Suprapubic skin (tissue), 4 donors: ENCODE measurements at places on chromosomes 3 and 15. TPM values are rescaled to one million over a fixed set of nuclear protein-coding genes. Genes with fewer than 3 reads are reported as not detected.
A peak's percentile ranks its signal among the peaks of the same experiment; 100 is the strongest.

The GCNT3 gene
- total RNA-seq: 0.23 TPM

The REC114 gene
- not detected for total RNA-seq

The SPTSSB gene
- 50.2 TPM for total RNA-seq

The RFC4 gene
- total RNA-seq: 14.9 TPM

DNA sequence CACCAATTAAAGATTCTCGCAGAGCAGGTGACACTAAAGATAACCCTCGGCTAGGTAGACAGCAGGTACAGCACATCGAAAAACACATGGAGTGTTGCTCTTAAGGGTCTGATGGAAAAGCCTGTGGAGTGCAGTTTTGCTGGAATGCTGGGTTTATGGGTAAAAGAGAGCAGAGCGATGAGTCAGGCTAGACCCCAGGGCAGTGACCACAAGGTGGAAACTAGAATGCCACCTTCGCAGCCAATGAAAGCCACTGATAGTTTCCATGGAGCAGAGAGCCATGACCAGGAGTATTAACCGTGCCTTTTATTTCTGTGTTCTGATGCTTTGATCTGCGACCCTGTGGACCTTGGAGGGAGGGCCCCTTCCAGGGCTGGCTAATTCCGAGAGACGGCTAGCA lies 149.8 kb downstream of the GABRB3 start:
- DNase-seq: no peak

- DNase-seq: no peak
Observed at GRCh38 chr3:188440340-188440972, 286.5 kb downstream of the LPP start.

GRCh38 chr3:197507081-197507480 lies 48.7 kb downstream of the BDH1 start:
- DNase-seq: no peak

GRCh38 chr3:72344236-72344635 lies 504.0 kb downstream of the SHQ1 start:
- DNase-seq: no peak

DNA sequence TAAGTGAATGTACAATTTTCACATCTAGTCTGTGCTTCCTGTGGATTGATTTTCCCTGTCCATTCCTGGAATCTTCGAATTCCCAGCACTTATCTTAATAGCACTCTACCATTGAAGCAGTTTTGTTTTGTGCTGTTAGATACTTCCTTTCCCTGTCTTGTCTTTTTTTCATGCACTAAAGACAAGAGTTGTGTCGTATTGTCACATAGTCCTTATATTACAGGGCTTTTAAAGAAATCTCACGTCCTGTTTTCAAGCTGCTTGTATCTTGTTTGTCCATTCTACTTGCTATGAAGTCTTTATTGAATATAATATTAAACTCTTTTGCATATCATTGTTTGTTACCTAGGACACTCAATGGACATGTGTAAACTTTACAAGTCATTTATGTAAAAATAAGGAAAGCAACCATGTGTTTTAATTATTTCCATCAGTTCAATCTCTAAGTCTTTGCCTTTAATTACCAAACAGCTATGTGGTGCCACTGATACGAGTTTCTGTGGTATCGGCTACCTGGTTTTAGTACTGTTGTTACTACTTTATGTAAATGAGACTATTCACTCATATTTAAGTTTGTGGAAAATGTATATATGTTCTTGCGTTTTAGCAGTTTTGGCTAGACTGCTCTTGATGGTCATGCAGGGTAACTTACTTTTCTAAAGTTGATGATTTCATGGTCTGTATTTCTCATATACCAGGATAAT lies 10.3 kb downstream of the PIK3CA start:
- no peak for DNase-seq

GRCh38 chr15:81419332-81419943 lies 45.4 kb upstream of the TMC3 start:
- DNase-seq: no peak

- DNase-seq: no peak
Observed at GRCh38 chr3:150015901-150016300, 45.2 kb upstream of the PFN2 start.

DNA sequence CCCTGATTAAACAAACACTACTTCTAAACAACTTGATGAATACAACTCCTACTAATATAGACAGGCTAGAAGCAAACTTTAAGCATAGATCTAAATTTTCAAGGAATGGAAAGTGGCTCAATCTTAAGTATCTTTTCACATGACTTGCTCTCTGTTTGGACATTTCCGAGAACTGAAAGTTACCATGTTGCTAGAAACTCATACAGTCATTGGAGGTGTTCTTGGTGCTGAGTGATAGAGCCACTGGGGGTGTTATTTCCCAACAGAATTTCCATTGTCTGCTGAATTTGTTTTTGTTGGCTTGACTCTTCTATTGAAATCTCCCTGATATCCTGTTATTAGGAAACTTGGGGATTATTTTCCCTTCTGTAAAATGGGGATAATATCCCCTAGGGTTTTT lies 264.5 kb upstream of the RASGRP1 start:
- no peak for DNase-seq

GRCh38 chr3:12574661-12575060 lies 17.8 kb downstream of the MKRN2 start:
- DNase-seq: no peak

- DNase-seq: no peak
Observed at GRCh38 chr3:127691974-127692373, 19.2 kb downstream of the ABTB1 start.

DNA sequence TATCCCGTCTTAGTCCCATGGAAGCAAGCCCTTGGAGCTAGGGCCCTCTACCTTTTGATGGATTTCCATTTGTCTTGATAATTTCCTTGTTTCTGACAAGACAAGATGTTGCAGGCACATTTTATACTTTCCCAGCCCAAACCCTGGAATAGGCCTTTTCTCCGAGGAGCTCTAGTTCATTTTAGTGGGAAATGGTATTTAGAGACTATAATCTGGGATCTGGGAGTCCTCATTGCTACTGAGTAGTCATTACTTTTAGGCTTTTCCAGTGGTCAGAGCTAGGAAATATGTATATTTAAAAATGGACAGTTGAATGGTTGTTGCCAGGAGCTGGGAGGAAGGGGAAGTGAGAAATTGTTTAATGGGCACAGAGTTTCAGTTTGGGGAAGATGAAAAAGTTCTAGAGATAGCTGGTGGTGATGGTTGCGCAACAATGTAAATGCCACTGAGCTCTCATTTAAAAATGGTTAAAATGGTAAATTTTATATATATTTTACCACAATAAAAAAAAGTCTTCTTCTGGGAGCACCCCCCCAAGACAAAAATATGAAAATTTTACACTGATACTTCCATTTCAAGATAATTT lies 31.6 kb downstream of the MLH1 start:
- no peak for DNase-seq

DNA sequence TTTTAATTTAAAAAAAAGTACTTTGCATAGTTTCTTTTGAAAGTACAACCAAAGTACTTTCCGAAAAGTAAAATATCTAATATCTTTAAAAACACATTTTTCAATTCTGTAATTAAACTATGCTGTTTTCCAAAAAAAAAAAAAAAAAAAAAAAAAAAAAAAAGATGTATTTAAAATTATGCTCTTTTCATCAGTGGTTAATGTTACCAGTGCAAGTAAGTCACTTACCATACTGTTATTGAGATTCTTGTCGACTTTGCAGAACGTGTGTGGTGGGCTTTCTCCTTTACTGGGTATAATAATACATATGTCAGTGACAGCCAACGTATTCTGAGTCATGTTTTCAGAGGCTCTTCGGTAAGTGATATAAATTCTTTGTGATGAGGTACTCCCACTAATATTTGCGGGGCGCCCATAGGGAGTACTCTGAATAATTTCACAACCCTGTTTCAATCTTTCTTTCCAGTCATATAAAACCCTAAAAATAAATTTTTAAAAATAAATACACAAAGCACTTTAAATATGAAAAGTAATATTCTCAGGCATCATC lies 39.9 kb downstream of the DENND4A start:
- DNase-seq: no peak

DNA sequence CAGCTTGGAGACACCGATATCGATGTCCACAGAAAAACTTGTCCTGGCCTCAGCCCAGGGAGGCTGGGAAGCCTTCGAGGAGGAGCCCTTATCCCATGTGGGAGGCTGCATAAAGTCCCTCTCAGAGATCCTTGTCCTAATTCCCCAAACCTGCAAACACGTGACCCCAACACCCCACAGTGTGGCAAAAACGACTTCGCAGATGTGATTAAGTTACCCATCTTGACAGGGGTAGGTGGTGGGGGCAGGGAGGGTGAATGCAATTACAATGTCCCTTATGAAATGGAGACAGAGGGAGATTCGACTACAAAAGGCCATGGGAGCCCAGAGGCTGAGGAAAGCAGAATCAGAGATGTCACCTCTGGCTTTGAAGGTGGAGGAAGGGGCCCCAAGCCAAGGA lies 2.3 kb upstream of the TLR9 start:
- DNase-seq: no peak

GRCh38 chr15:60375306-60375705 lies 22.5 kb downstream of the ANXA2 start:
- no peak for DNase-seq

DNA sequence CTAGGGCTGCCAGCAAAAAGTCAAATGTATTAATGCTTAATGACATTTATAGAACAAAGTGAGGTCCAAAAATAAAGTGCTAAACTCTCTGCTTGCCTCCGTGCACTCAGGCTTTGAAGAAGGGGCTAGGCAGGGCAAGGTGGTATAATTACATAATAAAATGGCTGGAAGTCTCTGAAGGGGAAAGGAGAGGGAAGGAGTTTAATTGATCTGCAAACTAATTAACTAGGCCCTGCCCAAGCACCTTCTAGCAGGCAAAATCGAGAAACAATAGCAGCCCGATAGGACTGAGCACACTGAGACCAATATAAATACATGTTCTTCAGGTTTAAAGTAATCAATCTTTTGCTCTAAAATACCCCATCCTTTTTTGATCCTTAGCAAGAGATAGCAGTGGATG lies 13.0 kb downstream of the DIS3L start:
- no peak for DNase-seq

DNA sequence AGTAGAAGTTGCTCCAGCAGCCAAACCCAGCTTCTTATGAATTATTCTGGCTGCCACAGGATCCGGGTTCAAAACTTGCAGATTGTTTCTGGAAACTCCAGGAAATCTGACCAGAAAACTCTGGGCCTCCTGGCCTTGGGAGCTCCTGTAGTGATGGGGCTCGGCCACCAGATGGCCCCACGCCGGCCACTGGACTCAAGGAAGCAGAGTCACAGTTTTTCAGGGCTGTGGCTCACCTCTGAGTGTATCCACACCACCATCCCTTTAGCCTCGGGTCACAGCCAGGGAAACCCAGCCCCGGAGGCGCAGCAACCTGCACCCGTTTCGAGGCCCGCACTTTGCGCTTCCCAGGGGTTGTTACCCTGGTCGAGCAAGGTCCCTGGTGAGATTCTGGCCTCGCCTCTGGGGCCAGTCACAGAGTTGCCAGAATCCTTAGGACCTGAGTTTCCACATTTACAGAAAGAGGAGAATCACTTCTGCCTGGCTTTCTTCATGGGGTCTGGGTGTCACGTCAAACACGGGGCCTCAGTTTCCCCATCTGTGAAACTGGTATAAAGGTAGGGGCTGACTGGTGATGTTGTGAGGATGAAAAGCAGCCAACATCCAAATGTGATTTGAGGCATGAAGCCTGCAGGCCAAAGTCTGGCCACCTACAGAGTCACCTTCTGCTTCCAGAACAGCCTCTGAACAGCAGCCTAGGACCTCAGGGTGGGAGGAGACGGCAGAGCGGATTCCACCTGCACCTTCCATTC lies 53.5 kb upstream of the LCTL start:
- peak; percentile 81 for DNase-seq

DNA sequence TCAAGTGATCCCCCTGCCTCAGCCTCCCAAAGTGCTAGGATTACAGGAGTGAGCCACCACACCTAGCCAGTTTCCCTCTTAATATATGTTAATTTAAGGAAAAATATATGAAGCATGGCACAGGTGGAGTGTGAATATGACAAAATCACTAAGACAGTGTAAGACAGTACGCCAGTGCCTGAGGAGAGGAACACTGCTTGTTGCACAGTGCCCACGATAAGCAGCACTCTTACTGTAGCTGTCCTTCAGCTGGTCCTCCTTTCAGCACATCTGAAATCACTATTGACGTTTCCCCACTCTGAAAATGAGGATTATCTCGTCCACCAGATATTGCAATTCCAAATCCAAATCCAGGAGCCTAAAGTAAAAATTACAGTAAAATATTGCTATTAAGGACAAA lies 49.3 kb downstream of the TJP1 start:
- DNase-seq: no peak
